ENCODE measurements at places on chromosomes 1 and 21.

DNA sequence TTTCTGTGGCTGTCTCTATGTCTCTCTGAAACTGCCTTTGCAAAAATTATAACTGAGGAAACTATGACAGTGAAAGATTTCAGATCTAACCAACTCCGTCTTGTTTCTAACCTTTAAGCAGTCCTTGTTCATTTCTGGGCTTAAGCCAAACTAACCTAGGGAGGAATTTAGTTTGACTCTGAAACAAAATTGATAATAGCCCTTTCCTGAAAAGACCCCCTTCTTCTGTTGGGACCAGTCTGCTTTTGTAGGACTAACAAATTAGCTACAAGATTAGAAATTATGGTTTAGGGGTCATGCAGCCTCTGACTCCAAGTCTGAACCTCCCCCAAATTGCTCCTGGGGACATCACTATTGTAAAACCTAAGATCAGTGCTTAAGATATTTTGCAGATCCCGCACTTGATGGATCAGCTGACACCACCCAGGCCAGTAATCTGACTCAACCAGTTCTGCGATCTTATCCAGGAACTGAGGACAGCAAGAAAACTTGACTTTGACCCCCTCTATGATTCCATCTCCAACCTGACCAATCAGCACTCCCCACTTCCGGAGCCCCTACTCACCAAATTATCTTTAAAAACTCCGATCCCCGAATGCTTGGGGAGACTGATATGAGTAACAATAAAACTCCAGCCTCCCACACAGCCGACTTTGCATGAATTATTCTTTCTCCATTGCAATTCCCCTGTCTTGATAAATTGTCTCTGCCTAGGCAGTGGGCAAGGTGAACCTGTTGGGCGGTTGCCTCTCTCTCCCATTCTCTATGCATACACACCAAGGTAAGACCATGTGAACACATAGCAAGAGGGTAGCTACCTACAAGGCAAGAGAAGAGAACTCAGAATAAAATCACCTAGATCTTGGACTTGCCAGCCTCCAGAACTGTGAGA, 11.1 kb upstream of the TRIM63 start:
- no peak for DNase-seq

- no peak for DNase-seq
Observed at GRCh38 chr1:109398343-109399225, 866 bp upstream of the SORT1 start.

- DNase-seq = no peak
Observed at GRCh38 chr1:167430849-167431242, 87.5 kb downstream of the CD247 start.

DNA sequence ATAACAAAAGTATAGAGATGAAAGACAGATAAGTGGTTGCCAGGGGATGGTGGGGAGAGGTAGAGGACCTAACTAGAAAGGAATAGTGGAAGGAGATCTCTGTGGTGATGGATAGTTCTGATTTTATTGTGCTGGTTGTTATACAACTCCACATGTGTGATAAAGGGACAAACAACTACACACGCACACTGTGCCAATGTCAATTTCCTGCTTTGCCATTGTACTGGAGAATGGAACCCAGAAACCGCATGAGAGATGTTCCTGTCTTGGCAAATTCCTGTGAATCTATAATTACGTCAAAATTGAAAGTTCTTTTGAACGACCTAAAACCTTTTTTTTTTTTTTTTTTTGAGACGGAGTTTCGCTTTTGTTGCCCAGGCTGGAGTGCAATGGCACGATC, 11.0 kb downstream of the TNFRSF9 start:
- no peak for DNase-seq

DNA sequence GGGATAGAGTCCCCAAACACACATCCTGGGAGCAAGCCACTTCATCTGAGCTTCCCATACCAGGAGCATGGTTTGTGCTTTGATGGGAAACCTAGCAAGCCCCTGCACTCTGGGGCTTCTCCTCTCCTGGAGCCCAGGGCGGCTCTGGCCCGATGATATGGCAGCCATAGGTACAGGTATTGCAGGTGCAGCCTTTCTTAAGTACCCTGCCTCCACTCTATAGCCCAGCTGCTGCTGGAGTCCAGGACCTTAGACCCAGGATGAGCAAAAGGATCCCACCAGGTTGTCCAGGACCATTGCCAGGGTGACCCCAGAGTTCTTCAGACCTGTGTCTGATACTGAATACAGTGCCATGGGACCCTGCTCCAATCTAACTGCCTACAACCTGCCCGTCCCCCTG, 4.2 kb downstream of the C1orf226 start:
- DNase-seq = no peak

GRCh38 chr1:38270849-38271633, 224.4 kb upstream of the POU3F1 start:
- DNase-seq = no peak

DNA sequence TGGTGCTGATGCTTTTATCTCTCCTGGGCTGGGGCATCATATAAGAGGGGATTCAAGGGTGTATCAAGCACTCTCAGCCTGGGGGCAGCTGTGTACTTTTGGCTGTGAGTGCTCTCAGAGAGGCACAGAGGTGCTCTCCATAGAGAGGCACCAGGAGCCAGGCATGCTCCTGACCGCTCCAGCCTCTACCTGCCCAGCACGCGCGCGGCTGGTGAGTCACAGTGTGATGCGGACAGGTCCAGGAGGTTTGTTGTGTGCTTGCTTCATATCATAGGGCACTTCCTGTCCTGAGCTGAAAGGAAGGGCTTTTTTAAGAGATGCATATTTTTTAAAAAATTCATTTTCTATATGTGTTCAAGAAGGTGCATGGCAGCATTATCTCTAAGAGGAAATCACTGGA, 93.6 kb upstream of the BCAR3 start:
- DNase-seq = no peak

DNA sequence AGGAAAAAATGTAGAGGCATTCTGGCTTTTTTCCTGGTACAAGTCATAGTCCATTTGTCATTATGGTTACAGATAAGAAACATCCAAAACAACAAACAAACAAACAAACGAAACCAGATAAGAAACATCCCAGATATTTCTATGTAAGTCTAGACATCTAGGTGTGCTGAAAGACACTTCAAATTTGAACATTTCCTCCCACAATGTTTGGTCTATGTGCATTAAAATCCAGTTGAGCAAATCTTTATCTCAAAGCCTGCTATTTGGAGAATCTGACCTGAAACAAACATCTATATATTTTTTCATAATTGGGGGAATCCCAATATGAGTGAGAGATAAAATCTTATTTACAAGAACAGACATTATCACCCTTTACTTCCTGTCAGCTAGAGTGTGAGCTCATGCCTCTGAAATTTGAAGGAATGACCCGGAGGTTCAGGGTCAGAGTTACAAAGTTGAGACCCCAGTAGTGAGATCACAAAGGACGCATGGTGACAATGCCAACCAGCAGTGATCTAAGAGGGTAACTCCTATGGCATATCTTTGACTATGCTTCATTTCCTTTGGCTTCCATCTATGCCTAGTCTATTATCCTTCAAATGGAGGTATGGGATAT, 182.9 kb upstream of the ATP1B1 start:
- DNase-seq = no peak

DNA sequence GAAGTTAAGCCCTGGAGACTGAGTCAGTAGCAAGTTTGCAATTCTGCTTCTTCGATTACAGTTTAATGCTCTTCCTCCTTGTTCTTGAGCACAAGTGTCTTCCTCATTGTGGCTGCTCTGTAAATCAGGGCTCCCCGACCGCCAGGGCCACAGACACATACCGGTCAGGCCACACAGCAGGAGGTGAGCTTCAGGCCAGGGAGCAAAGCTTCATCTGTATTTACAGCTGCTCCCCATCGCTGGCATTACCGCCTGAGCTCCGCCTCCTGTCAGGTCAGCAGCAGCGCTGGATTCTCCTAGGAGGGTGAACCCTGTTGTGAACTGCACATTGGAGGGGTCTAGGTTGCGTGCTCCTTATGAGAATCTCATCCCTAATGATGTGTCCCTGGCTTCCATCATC, 1.7 kb upstream of the TRAPPC10 start:
- DNase-seq = no peak

DNA sequence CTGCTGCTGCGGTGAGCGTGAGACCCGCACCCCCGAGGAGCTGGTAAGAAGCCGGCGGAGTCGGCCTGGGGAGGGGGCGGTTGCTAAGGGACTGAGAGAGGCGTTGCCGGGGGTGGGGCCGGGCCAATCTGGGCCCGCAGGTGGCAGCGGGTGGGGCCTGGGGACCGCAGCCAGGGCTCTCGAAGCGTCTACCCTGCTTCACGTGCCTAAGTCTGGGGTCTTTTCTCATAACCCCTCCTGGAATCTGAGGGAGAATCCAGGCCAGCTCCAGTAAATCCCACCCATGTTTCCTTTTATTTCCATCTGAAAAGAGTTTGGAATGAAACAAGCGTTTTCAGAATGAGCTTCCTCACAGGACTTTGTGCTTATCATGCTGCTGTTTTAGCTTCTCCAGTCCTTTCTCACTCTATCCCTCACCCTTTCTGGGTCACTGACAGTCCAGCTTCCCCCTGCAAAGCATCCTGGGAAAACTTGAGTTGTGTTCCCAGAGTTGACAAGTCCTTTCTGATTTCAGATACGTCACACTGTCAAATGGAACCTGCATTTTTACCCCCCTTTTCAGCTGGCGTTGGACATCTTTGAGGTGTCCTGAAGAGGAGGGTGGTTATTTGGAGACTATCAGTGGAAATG, 431 bp downstream of the CLCN6 start:
- DNase-seq = no peak

DNA sequence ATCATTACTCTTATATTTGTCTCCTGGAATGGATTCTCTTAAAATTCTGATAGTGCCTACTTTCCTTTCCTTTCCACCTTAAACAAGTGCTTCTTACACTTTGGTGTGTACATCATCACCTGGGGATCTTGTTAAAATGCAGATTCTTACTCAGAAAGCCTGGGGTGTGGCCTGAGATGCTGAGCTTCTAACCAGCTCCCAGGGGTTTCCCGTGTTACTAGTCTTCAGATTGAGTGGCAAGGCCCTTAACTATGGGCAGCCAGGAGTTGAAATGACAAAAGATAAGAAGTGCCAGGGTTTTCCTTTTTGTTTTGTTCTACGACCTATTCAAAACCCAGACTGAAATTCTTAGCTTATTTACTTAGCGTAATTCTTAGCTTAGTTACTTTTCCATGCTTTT, 159.2 kb downstream of the HFM1 start:
- DNase-seq = no peak

DNA sequence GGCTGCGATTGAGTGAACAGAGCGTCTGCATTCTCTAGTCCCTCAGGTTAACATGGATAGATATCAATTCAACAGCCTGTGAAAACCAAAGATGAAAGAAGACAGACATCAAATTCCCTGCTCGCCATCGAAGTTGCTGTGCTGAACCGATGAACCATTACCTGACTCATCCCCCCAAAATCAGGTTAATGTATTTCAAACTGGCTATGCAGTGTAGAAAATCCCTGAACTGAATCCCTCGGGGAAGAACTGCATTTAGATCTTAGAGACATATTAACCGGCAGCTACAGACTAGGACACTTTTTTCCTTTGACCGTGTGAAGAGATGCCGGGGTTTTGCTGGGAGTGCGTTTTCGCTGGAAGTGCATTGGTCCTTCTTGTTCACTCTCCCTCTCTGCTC, 213.2 kb upstream of the KIAA0040 start:
- DNase-seq = no peak

- DNase-seq = no peak
Observed at GRCh38 chr1:102586022-102586421, 522.3 kb downstream of the COL11A1 start.

DNA sequence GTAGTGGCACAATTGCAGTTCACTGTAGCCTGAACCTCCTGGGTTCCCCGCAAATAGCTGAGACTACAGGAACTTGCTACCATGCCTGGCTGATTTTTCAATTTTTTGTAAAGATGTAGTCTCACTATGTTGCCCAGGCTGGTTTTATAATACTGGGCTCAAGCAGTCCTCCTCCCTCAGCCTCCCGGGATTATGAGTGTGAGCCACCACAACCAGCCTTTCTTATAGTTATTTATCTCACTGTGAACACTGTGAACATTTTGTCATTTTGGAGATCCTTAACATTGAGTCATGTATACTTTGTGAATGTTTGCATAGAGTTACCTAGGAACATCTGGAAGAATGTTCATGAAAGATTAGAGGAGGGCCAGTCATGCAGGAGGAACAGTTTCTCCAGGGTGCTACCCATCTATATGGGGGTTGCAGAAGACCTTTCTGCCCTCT, 127.1 kb upstream of the CACYBP start:
- DNase-seq = no peak

GRCh38 chr1:159261721-159262494, 40.2 kb upstream of the FCER1A start:
- no peak for DNase-seq

- no peak for DNase-seq
Observed at GRCh38 chr1:156767879-156768604, 707 bp downstream of the PRCC start.

DNA sequence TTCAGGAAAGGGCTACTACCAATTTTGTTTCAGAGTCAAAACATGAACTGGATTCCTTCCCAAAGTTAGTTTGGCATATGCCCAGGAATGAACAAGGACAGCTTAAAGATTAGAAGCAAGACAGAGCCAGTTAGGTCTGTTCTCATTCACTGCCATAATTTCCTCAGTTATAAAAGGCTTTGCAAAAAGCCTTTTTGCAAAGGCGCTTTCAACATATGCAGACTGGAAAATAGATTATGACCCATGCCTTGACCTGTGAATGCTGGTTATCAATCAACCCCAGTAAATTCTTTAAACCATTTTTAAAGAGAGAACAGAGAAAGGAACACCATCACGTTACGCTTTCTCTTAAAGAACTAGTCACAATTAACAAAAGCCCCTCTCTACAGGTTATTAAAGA, 1.7 kb upstream of the FRRS1 start:
- no peak for DNase-seq

DNA sequence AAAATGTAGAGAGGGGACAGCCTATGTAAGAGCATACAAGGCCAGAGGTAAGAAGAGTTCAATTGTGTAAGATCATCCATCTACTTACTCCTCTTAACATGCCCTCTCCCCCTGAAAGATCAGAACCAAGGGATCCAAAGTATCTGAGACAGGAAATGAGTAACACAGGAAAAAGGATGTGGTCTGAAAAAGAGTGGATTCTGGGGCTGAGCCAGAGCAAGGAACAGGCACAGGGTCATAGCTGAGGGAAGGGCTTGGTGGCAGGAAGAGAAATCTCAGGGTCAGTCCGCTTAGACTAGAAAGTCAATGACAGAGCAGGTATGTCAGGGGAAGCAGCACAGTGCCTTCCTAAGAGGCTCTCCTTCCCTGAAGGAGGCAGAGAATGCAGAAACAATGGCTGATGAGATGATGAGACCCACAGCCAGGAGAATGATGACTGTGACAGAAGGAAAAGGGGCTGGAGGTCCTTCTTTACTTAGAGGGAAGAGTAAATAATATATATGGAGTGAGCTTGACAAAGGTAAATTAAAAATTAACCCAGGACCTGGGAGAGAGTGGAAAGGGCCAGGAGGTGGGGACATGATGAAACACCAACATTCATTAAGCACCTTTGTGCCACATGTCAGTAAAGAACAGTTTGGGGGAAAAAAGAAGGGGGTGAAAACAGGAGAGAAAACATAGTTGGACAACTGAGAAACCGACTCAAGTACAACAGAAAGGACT, 26.2 kb upstream of the A3GALT2 start:
- no peak for DNase-seq

All from NCI-H446 treated with DMSO at 0.1 percent for 48 hours (cell line).